ENCODE measurements at places on chromosomes 4 and X.

- DNase-seq, result no peak
These were observed 205.9 kb downstream of the RAPGEF2 start for GRCh38 chr4:159308566-159309340.

- DNase-seq, result no peak
These were observed 323.3 kb downstream of the DCTD start for GRCh38 chr4:182593864-182594263.

DNA sequence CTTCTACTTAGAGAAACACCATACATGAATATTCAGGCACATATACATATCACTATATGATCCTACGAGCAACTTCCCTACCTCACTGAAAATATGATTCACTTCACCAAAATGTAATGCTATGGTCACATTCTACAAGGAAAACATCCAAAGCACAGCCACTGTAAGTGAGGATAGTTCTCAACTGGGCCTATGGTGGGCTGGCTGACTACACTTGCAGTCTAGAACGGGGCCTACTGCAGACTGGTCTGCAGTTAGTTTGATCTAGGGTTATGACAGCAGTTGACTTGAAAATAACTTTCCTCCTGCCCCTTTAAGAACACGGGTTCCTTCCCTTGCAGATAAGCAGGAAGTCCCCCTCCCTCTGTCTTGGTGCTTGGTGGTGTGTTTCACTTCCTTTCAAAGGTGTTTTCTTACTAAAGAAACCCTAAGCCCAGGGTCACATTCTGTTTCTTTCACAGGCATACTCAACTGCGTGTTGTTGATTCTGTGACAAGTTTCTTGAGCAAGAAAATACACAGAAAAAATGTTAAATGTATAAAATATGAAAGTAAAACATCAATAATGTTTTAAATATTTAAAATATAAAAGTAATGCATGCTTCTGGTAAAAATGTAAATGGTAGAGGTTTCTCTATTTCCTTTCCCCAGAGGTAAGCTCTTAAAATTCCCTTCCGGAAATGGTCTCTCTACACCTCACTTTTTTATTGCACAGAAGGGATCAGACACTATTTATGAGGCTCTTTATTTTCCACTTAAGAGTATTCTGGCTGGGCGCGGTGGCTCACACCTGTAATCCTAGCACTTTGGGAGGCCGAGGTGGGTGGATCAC lies 18.0 kb upstream of the TMSB4X start:
- DNase-seq, result no peak

DNA sequence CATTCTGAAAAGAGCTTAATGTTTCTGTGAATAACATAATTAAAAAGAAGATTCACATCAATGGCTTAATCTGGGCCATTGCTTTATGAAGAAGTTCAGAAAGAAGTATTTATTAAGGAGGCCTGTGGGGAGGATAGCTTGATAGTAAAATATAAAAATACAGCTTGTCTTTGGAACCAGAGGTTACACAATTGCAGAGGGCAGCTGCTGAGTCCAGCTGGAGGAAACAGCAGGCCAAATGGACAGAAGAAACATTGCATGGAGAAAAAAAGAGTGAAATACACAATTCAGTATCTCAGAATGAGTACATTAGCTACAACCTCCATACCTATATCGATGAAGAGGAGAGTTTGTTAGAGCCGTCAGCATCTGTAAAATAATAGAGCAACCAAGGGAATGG lies 148.0 kb upstream of the NPY2R start:
- no peak for DNase-seq

DNA sequence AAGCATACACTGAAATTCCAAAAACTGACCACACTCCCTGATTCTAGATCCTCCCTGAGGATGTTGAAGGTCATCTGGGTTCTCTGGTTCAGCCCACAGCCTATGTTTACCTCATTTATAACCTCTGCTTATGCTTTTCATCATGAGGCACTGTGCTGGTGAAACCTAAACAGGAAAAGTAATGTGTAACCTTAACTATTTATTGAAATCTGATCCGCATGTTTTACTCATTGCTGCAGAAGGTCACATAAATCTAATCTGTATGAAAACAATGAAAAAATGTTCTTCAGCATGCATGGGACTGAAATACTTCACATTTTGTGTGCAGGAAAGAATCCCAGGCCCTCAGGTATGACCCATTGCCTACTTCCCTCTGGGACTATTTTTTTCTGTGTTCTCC lies 30.3 kb downstream of the UCHL1 start:
- no peak for DNase-seq

GRCh38 chr4:138910195-138910913 lies 105.2 kb upstream of the NOCT start:
- no peak for DNase-seq

DNA sequence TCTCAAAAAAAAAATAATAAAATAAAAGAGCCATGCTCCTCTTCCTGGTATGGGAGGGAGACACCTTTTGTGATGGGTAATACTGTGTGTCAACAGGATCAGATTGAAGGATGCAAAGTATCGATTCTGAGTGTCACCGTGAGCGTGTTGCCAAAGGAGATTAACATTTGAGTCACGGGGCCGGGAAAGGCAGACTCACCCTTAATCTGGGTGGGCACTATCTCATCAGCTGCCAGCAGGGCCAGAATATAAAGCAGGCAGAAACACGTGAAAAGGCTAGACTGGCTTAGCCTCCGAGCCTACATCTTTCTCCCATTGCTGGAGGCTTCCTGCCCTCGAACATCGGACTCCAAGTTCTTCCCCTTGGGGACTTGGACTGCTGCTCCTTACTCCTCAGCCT lies 95.4 kb downstream of the SHOX start:
- DNase-seq, result no peak

- DNase-seq, result no peak
These were observed 195.9 kb downstream of the SCFD2 start for GRCh38 chr4:53169695-53170617.
